ENCODE measurements at places on chromosomes 13 and 19.

GRCh38 chr19:55549500-55550320 lies 4.4 kb upstream of the SBK3 start:
- no peak for DNase-seq

- DNase-seq = no peak
These were observed 408.9 kb downstream of the ZNF536 start for GRCh38 chr19:30781047-30781446.

- no peak for DNase-seq
These were observed 12.1 kb downstream of the NFILZ start for GRCh38 chr19:8642561-8642960.

DNA sequence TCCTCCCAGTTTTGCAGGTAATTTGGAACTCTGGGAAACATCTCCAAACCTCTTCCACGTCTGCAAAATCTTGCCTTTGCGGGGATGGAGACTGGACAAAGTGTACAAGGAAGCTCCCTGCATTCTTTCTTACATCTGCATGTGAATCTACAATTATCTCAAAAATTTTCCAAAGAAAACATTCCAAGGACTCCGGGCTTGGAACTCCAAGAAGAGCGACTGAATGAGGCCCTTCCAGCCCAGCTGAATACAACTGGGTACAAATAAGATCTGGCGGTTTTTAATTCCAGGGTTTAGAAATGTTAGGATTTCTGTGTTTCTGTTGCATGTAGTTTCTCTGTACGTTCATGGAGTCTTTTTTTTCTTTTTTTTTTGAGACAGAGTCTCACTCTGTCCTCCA lies 28.5 kb downstream of the EXOC3L2 start:
- DNase-seq = no peak

GRCh38 chr19:41870401-41870873 lies 6.6 kb upstream of the CD79A start:
- DNase-seq = no peak

- DNase-seq = no peak
These were observed 183.0 kb downstream of the DCT start for GRCh38 chr13:94296471-94296870.

- DNase-seq = no peak
These were observed 157.5 kb upstream of the ZNF536 start for GRCh38 chr19:30214651-30215051.

DNA sequence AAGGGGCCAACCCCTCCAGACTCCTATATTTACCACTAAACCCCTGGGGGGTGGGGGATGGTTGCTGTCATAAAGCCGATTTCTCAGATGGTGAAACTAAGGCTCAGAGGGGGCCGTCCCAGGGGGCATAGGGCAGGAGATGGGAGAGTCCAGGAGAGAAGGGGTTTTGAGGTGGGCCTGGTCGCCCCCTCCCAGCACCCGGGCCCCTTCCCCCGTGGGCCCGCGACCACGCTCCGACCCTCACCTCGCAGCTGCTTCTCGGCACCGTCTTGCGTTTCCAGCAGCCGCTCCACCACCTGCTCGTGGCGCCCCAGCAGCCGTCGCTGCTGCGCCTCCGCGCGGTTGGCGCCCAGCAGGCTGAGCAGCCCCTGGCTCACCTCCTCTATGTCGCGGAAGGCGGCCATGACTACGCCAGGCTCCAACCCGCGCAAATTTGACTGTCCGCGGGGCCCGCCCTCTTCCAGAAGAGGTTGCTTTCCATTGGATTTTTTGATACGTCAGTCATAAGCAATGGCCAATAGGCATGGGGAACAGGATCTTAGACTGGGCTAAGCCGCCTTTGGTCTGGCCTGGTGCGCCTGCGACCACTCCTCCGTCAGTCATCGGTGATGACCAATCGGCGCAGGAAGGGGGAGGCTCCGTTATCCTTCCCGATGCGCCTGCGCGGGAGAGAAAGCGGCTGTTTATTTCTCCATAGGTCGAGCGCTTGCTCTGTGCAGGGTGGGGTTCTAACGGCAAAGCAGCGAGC lies at the start of gene SPC24:
TSS of gene SPC24 (minus strand) at position 410 of the 748 bp plus-strand sequence. CDS start at position 404, 6 bp downstream.
- peak; percentile 96 for DNase-seq

GRCh38 chr19:33234736-33235135 lies 9.1 kb upstream of the SLC7A10 start:
- no peak for DNase-seq

DNA sequence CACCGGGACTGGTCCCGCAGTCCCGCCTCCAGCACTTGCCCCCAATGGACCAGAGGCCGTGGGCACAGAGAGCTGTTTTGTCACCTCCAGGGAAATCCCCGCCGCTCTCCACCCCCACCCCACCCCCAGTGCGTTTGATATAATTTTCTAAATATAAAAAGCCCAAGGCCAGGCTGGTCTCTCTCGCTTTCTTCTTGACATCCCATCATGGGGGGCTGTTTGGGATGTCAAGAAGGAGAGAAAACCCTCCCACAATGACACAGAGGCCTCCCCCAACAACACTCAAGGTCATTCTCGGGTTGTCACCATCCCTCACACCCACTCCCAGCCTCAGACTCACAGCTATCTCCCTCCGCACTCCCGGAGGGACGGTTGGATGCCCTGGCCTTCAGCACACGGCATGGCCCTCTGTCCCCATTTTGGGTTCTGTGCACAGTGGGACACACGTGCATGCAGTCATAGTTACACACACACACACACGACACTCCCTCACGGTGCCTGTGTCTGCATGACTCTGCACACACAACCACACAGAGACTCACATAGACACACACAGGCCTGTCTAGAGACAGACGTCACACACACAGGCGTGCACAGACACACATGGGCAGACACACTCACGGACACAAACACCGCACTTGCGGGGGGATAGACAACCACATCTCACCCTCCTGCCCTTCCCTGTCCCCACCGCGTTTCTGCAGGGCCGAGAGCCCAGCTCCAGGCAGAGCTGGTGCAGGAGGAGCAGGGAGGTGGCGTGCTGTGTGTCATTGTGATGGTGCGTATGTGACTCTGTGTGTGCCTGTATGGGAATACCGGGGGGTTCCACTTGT lies 4.8 kb upstream of the NFIC start:
- DNase-seq = no peak
